Anterior cingulate cortex (tissue), 58 donors: ENCODE measurements at places on chromosomes 1 and 21.

DNA sequence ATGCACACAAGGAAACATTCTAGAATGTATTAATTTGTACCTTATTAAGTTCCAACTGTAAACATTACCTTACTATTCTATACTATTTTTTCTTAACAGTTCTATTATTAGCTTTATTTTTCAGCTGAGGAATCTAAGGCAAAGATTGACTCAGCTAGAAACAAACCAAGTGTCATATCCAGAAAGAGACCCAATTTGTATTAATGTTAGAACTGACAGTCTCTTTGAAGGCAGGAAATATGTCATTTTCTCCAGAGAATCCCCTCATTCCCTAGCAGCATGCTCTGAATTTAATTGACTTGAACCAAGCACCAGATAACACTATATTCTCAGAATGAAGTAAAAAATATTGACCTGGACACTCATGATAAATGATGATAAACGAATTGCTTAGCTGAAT lies 81.4 kb upstream of the PLPPR5 start:
- DNase-seq = no peak

DNA sequence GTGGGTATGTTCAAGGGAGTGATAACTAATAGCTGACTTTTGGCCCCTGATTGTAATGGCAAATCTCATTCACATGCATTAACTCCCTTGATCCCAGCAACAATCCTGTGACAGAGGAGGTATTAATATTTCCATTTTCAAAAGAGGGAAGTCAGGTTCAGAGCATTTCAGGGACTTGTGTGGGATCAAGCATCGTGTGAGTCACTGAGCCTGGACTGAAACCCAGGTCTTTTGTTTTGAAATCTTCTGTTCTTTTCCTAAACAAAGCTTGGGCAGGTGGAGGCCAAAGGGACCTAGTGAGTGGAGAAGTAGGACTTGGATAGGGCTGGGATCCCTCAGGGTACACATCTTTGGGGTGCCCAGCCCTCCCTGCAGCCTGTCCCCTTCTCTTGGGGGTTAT lies 37.9 kb downstream of the ETNK2 start:
- no peak for DNase-seq

DNA sequence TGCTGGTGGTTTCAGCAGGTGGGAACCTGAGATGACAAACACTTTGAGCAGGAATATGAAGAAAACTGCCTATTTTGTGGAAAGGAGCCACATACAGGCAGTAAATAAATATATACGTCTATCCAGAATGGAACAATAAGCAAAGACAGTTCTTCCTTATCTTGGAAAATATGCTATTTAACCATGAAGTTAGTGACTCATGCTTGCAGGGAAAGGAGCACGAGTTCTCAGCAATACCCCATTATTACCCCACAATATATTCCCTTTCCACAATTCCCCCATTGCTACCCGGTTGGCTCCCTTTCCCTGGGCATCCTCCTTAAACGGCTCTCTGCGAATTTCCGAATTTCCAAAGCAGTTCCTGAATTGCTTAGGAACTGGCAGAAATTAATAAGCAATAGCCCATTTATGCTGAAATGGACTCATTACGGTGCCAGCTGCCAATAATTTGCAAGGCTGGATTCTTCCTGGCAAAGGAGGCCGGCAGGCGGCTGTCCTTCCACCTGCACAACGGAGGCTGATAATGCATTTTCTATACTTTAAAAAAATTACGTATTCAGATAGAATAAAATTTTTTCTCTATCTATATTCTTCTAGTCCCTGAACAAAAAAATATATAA lies 65.4 kb downstream of the TIAM1 start:
- no peak for DNase-seq

DNA sequence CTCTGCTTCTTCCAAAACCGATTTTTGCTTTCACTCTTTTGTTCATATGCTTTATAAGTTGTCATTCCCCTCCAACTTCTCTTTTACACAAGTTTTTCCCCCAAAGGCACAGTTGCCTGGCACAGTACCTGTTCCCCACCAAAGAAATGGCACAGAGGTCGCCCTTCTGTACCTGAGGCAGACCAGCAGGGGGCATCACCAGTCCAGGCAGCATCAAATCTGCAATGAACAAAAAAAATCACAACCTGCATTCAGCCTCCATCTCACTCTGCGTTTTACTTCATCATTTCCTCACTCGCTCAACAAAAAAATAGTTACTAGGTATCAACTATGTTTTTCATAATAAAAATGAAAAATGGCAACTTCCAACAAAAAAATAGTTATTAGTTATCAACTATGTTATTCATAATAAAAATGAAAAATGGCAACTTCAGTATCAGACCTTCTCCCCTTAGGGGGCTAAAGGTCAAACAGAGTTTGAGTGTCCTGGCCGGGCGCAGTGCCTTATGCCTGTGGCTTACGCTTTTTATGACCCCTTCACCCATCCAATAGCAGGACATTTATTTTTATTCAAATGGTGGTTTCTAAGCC lies 4.1 kb downstream of the EIF2D start:
- no peak for DNase-seq
